ENCODE measurements at places on chromosomes 1 and 21. TPM values are rescaled to one million over a fixed set of nuclear protein-coding genes. Genes with fewer than 3 reads are reported as not detected.

The CA6 gene
- not detected for polyA plus RNA-seq

GRCh38 chr1:159945483-159946241 is at the start of gene IGSF9:
TSS of gene IGSF9 (minus strand) at chr1:159945613. CDS start at chr1:159943454, 2,159 bp downstream.
- DNase-seq = no peak

- DNase-seq = no peak
These were observed 491.1 kb upstream of the LRRC7 start for GRCh38 chr1:69076631-69077030.

DNA sequence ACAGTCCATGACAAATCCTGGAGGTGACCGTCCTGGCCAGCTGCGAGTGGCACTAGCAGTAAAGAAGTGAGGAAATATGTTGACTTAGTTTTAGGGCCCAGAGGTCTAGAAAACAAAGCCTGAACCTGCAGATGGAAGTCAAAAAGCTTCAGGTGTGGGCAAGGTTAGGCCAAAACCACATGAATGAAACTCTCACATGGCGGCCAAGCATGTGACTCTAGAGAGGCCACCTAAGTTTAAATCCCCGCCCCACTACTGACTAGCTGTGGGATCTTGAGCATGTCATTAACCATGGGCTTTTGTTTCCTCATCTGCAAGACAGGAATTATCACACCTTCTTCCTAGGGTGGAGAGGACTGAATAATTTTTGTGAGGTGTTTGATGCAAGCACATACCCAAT is 148.2 kb upstream of the DAB1 start:
- no peak for DNase-seq

The CFHR2 gene
- polyA plus RNA-seq = not detected

DNA sequence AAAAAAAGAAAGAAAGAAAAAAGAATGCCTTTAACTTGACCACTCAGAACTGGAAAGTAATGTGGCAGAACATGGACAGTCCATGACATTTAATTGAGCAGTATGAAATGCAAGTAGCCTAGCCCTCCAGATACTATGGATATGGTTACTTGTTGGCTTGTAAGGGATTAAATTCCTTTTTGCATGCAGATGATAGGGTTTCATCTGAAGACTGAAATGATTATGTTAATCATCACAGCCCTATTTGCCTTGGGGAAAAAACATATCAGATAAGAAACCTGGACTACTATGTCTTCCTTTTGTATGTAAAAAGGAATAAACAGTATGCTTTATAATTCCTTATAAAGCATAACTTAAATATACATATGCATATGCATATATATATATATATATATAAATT is 66.0 kb downstream of the GATAD2B start:
- DNase-seq = no peak

DNA sequence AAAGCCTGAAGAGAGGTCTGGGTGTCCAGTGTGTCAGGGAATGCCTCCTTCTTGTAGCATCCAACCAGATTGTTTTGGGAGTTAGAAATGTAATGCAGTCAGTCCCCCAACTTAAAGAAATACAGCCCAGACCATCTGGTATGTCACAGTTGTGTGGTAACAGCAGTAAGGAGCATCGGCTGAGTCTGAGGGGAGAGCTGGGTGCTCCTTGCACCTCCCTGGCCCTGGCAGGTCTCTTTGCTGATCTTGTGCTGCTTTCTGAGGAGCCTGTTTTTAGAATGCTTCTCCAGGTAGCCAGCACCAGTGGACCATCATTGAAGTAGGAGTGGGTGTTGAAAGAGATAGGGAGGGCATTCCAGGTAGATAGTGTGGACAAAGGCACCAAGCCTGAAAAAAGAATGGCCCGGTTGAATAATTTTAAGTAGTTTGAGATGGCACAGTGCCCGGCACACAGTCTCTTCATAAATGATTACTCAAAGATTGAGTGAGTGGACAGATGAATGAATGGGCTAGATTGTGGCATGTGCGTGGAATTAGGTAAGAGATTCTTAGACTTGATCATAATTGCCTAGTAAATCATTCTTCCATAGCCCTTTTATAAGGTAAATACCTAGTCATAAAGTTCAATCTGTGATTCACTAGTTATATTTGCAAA is 46.5 kb downstream of the LAMC1 start:
- no peak for DNase-seq

DNA sequence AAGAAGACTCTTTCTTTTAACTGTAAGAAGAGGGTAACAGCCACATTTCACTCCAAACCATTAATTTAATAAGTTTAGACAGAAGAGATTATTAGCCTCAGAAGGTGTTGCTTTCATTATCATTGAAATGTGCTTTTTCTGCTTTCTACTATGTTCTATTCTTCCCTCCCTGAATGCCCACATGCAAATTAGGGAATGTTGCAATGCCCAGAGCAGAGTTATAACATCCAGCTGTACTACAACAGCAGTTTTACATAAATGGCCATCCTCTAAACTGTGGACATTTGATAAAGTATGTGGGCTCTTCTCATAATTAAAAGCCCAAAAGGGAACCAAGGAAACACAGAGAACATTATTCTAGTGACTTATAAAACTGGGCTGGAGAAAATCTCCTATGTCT is 82.2 kb upstream of the SOD1 start:
- DNase-seq = no peak

DNA sequence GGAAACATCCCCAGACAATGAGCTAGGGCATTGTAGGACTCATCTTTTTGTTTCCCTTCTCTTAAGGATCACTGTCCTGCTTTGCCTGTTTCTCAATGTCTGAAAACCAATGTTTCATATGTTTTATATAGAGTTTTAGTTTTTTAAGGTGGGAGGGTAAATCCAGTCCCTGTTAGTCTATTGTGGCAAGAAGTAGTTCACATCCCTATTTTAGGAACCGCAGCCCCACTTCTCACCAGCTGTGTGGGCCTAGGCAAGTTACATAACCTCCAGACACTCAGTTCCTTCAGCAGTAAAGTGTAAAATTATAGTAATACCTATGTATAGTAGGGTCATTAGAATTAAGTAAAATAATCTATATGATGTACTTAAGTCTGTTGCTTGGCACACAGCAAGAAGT is 105.8 kb upstream of the WLS start:
- no peak for DNase-seq

- DNase-seq = no peak
These were observed 553.0 kb downstream of the PTPRU start for GRCh38 chr1:29789221-29789909.

DNA sequence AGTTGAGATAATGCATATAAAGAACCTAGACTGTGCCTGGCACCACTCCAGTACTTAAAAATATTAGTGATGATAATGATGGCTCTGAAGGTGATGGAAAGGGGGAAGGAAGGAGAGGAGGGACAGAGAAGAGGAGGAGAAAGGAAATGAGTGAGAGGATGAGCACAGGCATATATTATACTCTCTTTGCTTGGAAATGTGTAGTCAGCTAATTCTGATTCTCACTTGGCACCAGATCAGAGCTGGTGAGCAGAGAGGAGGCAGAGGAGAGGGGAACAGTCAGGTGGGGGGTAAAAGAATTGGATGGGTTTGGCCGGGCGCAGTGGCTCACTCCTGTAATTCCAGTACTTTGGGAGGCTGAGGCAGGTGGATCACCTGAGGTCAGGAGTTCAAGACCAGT is 24.3 kb upstream of the MYOC start:
- DNase-seq = no peak

The LINGO4 gene
- polyA plus RNA-seq = not detected

DNA sequence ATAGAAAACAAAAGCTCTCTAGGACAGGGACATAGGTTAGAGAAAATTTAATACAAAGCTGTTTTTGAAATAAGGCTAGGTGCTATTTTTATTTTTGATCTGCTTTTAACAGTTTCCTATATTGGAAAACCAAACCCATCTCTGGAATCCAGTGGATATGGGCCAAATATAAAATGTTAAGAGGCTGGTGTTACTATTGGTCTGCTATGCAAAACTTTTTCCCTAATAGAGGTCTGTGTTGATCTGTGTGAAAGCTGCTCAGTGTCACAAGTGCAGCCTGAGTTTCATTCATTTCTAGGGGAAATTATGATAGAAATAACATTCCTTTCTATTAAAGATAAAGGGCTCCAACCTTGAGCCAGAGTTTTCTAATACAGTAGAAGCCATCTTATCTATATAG is 116.4 kb downstream of the OLFML2B start:
- DNase-seq = no peak

The TAS1R3 gene
- 0.42 TPM for polyA plus RNA-seq

The SPRR2G gene
- polyA plus RNA-seq = not detected

DNA sequence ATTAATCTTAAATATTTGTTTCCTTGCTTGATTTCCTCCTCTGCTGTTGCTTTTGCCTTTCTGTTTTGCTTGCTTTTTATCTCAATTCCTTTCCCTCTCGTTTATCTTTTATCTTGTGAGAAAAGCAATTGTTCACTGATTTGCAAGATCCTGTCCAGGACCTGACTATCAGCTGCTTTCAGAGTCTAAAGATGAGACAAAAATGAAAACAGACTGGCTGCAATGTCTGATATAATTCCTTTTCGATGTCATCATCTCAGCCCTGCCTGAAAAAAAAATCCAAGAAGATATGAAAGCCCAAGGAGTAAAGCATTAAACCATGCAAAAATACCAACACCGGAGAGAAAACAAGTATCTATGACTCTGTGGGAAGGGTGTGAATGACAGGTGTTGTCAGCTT is 225.5 kb downstream of the PATJ start:
- no peak for DNase-seq

DNA sequence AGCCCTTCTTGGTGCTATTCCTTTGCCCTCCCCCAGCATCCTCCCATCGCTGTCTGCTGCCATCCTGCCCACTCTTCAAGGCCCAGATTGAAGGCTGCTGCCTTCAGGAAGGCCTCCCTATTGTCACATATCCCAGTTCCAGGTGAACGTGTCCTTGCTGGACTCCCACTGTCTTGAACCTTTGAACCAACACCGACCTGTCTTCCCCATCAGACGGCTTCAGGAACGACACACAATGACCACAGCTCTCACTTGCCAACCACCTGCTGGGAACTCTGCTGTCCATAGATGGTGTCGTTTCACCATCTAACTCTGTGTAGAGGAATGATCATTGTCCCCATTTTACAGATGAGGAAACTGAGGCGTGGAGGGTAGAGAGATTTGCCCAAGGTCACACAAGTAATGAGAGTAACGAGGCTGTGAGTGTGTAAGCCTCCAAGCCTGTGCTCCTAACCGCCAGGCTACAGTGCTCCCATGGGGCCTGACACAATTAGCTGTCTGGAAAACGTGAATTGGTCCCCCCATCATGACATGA is 9.9 kb upstream of the PLEKHG5 start:
- no peak for DNase-seq

GRCh38 chr1:20141001-20141400 is 1.9 kb downstream of the PLA2G2F start:
- no peak for DNase-seq

- DNase-seq = peak; percentile 74
These were observed at the start of gene LGALS8 for GRCh38 chr1:236523704-236524141. TSS of gene LGALS8 (plus strand) at chr1:236523982. CDS start at chr1:236526071, 2,089 bp downstream.

The AZIN2 gene
- polyA plus RNA-seq = 8.0 TPM

GRCh38 chr1:30420519-30421050 is 302.8 kb downstream of the MATN1 start:
- no peak for DNase-seq

- DNase-seq = no peak
These were observed 197.8 kb downstream of the FOXD2 start for GRCh38 chr1:47635597-47635996.

DNA sequence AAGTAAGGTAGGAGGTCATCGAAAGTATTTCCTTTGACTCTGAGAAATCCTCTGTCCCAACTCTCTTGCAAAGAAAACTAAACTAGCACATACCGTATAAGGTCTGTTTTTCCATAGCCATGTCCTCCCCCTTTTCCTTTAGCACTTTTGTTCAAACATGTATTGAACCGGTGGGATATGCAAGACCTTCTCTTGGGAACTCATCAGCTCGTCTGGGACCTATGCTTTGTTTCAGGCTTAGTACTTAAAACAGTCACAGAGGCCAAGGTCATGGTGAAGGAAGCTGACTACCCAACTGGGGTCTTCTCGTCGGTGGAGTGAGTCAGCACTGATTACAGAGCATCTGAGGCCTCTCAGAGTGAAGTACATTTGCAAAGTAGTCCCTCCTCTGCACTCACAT is 185.0 kb downstream of the ZBTB18 start:
- DNase-seq = no peak

- DNase-seq = no peak
These were observed 98.2 kb downstream of the ZC3H11B start for GRCh38 chr1:219514728-219515127.

DNA sequence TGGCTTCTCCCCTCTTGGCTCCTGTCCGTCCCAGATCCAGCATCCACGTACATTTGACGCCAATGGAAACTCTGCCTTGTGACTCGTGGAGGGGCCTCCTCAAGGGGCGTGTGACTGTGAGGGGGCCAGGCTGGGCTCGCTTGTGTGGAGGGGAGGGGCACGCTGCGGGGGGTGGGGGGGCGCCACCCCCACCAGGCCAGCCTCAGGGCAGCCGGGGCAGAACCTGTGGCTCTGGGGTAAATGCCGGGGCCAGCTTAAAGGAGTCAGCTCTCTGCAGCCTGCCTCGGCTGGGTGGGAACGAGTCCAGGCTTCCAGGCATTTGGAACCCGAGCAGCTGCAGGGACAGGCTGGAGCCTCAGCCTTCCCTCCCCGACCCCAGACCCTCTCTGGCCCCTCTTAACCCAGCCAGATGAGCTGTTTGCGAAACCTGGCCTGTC is 94.1 kb downstream of the SIK1 start:
- DNase-seq = no peak

- DNase-seq = no peak
These were observed 189.8 kb upstream of the DPYD start for GRCh38 chr1:98110674-98111073.

DNA sequence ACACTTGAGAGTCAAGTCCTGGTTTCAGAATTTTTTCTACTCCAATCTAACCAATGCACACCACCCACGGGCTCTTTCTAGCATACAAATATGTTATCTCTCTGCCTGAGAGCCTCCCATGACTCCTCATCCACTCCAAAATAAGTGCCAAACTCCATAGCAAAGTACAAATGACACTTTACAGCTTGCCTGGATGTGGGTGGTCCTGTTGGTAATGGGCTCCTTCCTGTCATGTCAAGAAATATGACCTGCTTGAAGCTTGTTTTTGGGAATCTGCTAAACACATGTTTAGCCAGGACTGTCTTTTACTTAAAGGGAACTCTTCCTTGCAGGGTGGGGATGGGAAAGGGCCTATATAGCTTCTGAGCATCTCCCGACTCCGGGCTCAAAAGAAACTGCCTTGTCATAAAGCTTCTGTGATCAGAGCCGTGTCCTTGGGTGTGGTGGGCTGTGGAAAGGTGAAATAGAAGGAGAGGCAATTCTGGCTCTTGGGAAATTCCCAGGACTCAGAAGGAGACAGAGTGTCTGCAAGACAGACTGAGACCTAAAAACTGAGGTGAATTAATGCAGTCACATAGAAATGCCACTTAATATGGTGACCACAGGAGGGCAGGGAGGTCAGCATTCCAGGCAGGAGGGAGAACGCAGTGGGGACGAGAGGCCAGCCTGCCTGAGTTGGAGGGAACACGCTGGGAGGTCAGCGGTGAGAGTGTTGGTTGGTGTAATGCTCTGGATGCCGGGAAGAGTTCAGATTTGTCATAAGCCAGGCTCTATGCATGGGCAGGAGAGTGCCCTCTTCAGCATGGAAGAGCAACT is 6.1 kb upstream of the IGFN1 start:
- no peak for DNase-seq

GRCh38 chr1:207871117-207871649 is 39.7 kb downstream of the CD34 start:
- DNase-seq = no peak

GRCh38 chr21:41102281-41102680 is 65.7 kb upstream of the BACE2 start:
- no peak for DNase-seq
